Coronary artery (tissue), 2 donors: ENCODE measurements at places on chromosomes 3 and 15.
A peak's percentile ranks its signal among the peaks of the same experiment; 100 is the strongest.

DNA sequence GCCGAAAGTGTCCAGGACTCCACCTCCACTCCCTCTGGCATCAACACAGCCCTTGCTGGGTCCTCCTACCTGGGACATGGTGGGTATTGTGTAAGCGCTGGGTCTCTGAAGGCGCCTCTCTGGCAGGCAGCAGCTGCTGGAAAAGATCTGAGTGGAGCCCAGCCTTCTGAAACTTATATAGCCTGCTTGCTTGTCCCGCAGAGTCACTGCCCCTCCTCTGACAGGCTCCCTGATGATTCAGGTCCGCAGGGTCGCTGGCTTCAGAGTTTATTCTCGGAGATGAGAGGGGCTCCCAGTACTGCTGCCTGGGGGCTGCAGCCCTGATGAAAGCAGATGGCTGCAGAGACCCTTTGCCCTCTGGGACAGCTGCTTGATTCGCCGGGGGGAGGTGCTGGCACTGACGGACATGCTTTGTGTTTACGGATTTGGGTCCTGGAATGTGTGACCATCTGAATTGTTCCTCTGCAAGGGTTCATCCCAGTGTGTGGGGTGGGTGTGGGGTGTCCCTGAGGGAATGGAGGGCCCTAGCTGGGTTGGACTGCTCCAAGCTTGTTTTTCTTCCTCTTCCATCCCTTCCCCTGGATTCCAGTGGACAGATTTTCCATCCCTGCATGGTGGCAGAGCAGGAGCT, at the start of gene MUSTN1:
MUSTN1 (minus strand) TSS at position 149 of the 631 bp plus-strand sequence; CDS start at position 78, 71 bp downstream.
- peak; percentile 85 for DNase-seq

DNA sequence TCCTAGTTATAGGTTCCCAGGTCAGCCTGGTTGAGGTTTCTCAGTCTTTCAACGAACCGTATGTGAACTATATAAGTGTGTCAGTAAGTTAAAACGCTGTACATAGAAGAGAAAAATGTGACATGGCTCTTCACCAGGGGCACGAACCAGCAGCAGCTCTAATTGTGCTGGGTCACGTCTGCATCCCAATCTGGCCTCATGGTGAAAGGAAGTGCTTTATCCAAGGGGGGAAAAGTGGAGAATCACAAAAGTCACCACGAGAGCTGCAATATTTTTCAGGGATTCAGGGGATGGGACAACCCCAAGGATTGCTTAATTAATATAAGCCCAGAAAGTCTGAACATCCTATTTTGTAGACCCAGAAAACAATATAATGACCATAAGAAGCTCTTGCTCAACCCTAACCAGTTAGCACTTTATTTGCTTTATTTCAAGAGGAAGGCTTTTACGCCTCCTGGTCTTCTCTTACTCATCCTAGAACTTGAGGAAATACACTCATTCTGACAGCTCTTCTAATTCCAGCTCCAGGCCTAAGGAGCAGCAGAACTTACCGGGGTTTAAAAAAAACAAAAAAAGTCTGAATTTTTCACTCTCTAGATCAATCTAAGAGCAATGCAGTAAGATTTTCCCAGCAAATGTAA, 16.5 kb downstream of the ANXA2 start:
- no peak for DNase-seq

GRCh38 chr15:50187997-50188396, 6.0 kb downstream of the SLC27A2 start:
- no peak for DNase-seq

DNA sequence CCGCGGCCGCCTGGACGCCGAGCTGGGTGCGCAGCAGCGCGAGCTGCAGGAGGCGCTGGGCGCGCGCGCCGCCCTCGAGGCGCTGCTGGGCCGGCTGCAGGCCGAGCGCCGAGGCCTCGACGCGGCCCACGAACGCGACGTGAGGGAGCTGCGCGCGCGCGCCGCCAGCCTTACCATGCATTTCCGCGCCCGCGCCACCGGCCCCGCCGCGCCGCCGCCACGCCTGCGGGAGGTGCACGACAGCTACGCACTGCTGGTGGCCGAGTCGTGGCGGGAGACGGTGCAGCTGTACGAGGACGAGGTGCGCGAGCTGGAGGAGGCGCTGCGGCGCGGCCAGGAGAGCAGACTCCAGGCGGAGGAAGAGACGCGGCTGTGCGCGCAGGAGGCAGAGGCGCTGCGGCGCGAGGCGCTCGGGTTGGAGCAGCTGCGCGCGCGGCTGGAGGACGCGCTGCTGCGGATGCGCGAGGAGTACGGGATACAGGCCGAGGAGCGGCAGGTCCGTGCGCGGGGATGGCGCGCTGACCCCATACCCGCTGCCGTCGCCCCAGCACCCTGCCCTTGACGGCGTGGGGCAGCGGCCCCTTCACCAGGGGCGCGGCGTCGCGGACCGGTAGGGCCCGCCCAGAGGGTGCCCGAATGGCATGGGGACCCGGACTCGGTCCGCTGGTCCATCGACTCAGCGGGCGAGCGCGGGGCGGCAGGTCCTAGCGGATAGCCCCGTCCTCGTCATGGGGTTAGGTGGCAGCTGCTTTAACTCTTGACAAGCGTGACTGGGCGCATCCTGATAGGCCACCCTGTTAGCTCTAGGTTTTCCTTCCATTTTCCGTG, 848 bp downstream of the SYNM start:
- DNase-seq: peak; percentile 79

DNA sequence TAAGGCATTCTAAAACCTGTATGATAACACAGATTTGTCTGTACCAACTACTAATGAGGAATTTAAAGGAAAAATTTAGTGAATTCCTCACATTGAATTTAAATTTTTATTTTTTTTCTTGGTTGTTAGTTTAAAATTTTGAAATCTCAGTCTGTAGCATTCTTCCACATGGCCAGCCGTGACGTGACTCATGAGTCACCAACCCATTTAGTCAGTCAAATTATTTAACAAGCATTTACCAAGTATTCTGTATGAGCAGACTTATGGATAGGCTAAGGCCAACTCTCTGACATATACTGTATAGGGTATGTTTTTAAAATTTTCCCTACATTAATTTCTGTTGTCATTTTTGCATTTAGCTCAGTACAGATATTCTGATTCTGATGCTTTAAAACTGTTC, 112.9 kb downstream of the CNTN4 start:
- DNase-seq: no peak

- no peak for DNase-seq
These were observed 67.9 kb upstream of the HEG1 start for GRCh38 chr3:125123451-125124305.

GRCh38 chr3:147702509-147702908, 293.3 kb downstream of the ZIC1 start:
- no peak for DNase-seq

DNA sequence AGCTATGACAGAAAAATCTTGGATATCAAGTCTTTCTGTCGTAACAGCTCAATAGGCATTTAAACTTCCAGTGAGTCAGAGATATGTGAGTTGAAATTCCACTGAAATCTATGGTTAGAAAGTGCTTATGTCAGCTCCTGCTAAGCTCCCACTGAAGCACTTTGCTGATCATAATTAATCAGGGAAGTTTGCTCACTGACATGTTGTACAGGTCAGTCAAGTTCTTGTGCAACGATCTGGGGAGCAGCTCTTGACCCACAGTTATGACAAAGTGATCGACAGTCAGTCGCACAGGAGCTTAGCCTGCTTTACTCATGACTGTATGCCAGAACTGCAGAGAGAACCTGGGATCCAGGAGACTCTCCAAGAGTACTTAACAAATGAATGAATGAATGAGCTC, 453.5 kb downstream of the SOX2 start:
- DNase-seq: no peak

DNA sequence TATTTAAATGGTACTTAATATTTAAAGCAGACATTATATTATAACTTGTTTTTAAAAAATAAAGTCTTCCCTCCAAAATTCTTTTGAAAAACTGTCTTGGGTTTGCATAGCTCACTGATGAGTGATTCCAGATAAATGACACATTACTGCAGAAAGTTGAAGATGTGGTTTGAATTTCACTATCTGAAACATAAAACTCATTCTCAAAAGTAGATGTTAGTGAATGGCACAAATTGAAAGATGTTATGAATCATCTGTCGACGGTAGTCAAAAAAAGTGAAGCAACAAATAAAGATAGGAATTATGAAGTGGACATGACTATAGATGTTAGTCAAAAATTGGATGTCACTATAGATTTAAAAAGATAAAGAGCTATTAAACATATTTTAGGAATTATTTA, 280.5 kb downstream of the GAP43 start:
- DNase-seq: no peak

- no peak for DNase-seq
These were observed 61.2 kb upstream of the EPHB3 start for GRCh38 chr3:184500344-184500923.

DNA sequence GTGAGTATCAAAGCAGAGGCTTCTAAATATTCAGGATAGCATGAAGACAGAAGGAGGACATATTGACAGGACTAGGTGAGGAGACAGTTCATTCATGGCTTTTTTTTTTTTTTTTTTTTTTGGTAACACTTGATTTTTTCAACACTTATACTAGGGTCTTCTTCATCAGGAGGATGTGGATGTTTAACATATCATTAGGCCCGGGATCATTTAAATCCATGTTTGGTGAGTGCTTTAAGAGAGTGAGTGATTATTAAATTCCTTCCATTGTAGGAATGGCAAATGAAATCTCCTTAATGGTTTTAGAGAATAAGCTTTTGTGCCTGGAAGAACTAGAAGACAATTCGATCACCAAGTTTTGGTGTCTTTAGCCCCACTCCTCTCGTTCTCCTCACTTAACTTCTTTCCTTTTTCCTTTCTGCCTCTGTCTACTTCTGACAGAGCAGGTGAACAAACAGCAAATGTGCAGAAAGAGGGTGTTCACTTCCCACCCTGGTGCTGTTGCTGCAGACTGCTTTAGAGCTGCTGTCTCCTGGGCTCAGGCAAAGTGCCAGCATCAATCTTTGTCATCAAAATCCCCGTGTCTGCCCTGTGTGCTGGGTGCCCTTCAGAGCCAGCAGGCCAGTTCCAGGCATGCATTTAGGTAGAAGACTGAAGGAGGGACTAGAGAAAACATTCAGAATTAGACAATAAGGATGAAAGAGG, 35.6 kb upstream of the RAB11A start:
- no peak for DNase-seq

DNA sequence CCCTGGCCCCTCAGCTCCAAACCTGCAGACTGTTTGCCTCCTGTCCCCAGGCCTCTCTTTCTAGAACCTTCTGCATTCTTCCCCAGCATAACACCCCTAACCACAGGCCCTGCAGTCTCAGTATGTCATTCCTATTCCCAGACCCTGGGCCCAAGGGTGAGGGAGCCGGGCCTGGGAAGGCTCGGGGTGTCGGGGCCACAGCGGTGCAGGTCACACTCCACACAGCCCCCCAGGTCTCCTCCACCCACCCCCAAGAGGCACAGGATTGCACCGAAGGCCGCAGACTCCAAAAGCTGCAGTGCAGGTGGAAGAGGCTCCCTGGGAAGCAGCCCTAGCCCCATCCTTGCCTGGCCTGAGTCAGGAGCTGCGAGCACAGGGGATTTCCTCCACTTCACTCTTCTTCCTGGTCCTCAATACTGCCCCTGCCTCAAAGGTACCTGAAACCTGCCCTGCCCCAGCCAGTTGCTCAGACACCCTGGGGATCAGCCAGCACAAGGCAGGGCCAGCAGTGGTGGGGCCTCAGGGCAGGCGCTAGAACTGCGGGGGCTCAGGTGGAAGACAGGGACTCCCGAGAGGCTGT, 31.1 kb downstream of the TNK2 start:
- no peak for DNase-seq

GRCh38 chr15:100948430-100948762, 29.2 kb downstream of the LRRK1 start:
- DNase-seq: no peak

DNA sequence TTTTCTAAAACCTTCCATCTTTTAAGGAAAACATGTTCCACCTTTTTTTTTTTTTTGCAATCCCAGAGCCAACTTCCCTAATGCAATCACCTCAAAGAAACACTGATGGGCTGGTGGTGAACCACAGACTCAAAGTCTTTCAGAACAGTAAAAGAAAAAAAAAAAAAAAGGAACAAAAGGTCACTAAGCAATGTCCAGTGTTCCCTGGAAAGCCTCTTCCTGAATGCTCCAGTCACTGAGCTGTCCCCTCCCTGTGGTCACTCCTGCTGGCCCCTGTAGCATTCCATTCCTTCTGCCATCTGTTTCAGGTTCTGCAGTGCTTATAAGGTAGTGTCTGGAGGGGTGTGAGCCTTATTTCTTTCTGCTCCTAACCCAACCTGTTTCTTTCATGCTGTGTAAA, 53.3 kb downstream of the AAGAB start:
- DNase-seq: no peak

DNA sequence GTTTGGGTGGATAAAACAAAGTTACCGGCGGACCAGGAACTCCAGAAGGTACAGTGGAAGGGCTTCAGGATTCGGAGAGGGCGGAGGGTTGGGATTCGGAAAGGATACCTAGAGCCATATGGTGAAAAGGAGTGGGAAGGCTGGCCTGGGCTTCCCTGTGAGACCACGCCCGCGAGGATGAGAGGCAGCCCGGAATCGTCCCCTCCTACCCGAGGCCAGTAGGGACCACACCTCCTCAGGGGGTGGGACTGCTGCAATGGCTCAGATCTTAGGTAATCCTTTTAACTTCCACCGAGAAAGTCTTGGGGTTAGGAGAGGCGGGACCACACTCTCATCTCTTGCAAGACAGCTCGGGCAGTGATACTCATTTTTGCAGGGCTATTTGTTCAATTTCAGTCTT, 511.3 kb downstream of the OCA2 start:
- no peak for DNase-seq

DNA sequence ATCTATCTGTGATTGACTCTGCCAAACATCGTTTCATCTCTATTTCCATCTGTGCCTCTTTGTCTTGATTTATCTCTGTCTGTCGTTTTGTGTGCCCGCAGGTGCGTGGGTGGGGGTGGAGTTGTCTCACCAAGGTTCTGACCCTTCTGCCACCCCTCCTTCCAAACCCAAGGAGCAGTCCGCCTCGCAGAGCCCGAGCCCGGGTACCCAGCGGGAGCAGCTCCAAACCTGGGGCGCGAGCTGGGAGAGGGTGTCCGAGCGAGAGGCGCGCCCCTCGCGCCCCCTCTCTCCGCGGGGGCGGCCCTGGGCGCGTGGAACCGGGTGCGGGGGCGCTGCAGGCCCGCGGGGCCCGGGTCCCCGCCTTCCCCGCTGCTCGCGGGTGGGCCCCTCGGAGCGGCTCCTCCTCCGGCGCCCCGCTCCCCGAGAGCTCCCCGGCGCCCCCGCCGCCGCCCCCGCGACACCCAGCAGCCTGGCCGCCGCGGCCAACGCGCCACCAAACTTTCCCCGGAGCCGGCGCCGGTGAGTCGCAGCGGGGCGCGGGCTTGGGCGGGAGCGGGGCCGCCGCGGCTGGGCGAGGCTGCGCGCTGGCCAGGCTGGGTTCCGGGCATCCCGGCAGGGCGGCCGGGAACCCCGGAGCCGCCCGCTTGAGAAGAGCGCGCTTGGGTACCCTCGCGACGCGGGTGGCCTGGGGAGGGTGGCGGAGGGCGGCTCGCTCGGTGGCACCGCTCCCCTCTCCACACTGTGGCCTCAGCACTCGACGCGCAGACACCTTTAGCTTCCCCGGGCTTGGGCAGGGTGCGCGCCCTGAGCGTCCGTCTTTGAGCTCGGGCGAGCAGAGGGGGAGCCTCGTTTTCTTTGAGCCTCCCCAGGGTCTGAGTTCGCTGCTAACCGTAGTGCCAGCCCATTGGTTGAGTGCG, at the start of gene HRH1:
HRH1 (plus strand) TSS at position 458 of the 917 bp plus-strand sequence. CDS start 104,545 bp downstream, outside the sequence.
- DNase-seq: no peak
